ENCODE measurements at places on chromosomes 16 and 17.

DNA sequence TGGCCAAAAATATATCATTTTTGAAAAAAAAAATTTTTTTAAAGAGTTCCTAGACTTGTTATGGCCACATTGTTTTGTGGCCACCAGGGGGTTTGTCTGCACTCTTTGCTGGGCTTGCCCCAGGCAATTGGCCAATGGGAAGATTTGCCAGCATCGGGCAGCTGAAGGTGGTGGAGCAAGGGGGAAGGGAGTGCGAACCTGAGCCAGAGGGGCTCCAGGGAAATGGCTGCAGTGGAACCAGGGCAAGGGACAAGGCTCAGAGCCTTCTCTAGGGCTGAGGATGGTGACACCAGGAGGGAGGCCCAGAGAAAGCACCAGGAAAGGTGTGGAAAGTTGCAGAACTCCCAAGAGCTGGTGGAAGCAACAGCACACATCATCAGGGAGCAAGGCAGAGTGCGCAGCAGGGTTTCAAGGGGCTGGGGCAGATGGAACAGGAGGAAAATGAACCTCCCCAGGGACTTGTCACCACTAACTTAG lies 15.5 kb upstream of the CMIP start:
- peak; percentile 46 for DNase-seq

DNA sequence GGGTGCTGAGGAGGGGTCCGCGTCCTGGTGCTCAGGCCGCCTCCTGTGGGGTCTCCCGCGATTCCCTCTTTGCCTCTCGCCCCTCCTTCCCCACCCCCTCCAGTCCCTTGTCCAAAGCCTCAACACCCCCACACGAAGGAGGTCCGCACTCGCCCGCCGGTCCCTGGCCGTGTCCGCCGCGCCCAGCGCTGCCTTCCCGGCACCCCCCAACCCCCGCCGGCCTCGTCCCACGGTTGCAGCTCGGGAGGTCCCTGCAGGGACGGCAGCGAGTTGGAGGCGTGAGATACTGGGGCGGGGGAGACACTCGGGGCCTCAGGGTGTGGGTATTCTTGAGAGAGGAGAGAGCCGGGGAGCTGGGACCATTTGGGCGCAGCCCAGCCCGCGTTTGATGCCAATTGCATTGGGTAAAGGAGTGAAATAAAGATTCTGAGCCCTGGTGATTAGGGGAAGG lies 468 bp downstream of the FLYWCH2 start:
- no peak for DNase-seq

GRCh38 chr17:65194670-65195334 lies 57.6 kb downstream of the RGS9 start:
- DNase-seq, result no peak

- peak; percentile 27 for DNase-seq
Observed at GRCh38 chr16:31301708-31302400, 42.1 kb downstream of the ITGAM start.

- no peak for DNase-seq
Observed at GRCh38 chr16:27880287-27880686, 183.2 kb downstream of the GSG1L start.

DNA sequence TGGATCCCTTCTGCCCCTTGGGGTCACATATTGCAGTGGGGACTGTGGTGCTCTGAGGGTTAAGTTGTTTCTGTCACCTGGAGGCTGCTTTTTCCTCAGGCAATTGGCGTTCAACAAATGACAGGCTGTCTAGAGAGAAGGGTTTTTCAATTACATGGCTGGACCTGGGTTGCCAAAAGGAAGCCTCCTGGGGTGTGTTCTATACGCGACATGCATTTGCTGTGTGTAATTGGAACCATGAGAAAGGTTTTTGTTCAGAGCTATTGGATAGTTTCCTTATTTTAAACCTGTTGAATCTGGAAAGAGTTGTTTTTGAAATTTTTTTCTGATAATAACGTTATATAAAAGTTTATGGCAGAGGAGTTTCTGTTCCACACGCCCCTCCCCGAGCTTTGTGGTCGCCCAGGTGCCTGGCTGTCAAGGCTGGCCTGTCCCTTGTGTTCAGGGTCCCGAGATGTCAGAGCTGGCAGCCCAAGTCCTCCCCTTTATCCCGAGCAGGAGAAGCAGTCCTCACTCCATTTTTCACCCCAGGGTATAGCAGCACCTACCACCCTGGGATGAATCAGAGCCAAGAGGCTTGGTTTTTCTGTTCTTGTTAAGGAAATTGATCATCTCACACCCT lies 26.1 kb upstream of the ZNF750 start:
- no peak for DNase-seq

DNA sequence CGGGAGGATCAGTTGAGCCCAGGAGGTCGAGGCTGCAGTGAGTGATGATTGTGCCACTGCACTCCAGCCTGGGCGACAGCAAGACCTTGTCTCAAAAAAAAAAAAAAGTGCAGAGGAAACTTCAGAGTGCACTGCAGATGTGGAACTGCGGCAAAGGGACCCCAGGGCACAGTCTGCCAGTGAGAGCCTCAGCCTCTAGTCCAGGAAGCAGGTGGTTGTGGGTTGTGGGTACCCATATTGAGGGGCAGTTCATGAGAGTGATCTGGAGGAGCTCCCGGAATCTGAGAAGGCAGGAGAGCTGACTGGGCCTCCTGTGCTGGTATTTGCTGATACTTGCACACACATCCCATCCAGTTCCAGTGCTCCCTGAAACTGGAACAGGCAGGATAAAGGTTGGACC lies 13.1 kb downstream of the FOXN1 start:
- DNase-seq, result no peak

DNA sequence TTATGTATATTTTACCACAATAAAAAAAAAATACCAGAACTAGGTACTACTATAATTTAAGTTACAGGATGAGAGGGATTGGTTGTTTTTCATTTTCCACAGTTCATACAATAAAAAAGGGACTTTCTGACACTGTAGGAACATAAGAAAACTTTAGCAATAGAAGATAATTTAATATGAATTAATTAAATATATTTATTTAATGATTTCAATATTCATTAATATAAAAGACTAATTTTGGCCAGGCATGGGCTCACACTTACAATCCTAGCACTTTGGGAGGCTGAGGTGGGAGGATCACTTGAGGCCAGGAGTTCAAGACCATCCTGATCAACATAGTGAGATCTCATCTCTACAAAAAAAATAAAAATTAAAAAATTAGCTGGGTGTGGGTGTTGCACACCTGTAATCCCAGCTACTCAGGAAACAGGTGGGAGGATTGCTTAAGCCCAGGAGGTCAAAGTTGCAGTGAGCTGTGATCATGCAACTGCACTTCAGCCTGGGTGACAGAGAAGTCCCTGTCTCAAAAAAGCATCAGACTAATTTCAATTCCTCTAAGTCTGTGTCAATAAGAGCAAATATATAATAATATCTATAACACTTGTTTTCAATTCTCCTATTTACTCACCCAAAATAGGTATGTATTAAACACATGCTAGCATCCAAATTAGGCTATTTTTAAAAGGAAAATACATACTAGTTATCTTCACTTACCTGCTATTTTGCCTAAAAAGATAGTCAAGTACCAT lies 79.6 kb downstream of the BRIP1 start:
- no peak for DNase-seq

DNA sequence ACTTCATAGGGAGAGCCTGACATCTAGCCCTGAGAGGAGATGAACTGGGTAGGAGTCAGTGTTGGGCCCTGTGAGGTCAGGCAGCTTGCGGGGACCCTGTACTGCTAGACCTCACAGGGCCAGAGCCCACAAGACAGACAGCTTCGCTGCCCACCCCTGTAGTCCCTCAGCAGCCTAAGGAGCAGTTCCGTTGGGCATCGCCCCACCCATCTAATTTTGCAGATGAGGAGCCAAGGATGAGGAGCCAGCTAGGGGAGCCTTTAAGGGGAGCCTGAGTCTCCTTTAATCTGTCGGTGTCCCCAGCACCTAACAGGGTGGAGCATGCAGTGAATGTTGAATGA lies 755 bp upstream of the TUFM start:
- DNase-seq, result no peak

- no peak for DNase-seq
Observed at GRCh38 chr17:49327835-49328784, 33.9 kb downstream of the ZNF652 start.

GRCh38 chr17:27413315-27413714 lies 42.9 kb upstream of the KSR1 start:
- no peak for DNase-seq

DNA sequence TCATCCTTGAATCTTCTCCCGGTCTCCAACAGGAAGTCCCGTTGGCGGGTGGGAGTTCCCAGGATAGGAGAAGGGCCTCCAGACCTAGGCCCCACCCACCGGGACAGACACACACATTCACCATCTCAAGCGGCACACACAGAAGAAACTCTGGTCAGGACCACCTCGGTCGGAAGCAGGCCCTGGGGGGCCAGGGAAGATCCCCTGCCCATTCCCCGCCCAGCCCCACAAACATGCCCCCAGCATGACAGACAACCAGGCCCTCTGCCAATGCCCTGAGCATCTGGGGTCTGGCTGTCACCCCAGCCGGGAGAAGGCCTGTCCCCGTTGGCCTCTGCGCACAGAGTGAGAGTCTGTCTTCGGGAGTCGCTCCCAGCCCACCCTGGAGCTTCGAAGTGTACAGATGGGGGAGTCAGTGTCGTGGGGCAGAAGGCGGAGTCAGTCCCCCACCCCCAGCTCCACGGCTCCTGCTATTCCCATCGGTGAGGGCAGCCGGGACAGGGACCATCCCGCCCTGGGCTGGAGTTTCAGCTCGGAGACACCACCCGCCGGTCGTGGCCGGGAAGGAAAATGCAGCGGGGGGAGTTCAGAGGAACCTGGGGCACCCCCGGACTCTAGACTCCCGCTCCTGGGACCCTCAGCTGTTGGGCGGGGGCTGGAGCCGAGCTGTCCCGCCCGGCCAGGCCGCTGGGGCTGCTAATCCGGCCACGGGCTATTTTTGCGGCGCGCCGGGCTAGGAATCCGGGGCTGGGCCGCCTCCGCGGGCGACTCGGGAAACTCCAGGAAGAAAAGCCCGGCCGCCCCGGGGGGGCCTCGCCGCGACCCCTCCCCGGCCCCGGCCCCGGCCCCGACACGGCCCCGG lies 660 bp downstream of the RHBDF1 start:
- peak; percentile 88 for DNase-seq

GRCh38 chr16:4393240-4393600 lies 21.6 kb downstream of the VASN start:
- DNase-seq, result peak; percentile 85

GRCh38 chr16:50644729-50645128 lies 36.4 kb downstream of the SNX20 start:
- peak; percentile 21 for DNase-seq

DNA sequence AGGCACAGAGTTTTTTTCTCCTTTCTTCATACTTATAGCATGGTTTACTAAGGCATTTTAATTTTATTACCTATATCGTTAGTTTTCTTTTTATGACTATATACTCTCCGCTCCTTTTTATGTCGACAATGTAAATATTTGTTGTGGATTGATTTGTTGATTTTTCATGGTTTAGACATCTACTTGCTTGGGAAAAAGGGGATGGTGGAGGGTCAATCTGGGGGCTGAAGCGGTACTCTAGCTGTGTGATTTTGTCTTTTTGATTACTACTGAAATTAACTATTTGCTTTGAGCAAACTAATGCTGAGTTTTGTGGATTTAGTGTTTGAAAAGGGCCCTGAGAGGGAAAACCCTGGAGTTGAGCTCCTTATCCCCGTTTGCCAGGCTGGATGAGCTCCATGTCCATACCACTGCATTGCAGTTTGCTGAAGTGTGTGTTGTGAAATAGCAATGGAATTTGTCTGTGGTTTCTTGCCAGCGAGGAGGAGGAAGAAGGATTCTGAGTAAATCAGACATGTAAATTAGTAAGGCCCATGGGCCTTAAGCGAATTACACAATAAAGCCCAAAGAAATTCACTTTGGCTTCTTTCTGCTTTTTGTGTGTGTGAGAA lies 72.0 kb downstream of the FTO start:
- peak; percentile 83 for DNase-seq

- no peak for DNase-seq
Observed at GRCh38 chr16:4800290-4801041, 2.0 kb downstream of the ROGDI start.

DNA sequence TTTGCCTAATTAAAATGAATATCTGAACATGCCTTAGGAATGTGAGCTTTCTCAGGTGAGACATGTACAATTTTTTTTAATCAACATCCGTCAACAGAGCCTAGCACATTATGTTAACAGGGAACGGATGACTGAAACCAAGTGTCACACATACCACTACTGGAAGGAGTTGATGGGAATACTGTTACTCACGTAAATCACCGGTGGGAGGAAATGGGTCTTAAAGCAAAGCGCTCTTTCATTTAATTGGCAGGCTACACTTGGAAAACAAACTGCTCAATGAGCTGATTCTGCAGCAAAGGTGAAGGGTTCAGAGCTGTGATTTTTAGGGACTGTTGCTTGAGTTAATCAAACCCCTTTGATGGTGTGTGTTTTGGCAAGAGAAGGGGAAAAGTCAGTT lies 4.8 kb downstream of the CPPED1 start:
- no peak for DNase-seq

GRCh38 chr17:28346746-28347246 lies 10.5 kb downstream of the POLDIP2 start:
- no peak for DNase-seq

GRCh38 chr17:57355090-57355859 lies 99.0 kb downstream of the MSI2 start:
- DNase-seq, result no peak

DNA sequence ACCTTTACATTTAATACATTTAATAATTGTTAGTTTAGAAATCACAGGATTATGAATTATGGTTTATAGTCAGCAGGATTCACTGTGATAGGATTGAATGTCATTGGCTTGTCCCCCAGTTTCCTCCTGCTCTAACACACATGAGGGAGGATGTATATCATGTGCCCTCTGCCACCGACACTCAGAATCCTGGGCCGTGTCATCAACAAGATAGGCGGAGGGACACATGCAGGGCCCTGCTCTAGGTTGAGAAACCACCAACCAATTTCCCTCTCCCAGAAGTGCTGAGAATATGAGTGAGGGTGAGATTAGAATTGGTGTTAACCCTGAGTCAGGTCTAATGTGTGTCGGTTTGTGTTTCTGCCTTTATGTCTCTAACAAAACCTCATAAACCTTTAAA lies 85.1 kb downstream of the CES1 start:
- DNase-seq, result no peak

- no peak for DNase-seq
Observed at GRCh38 chr17:6684460-6684783, 28.7 kb downstream of the SLC13A5 start.

- peak; percentile 85 for DNase-seq
Observed at GRCh38 chr17:40331743-40332641, 23.0 kb downstream of the RARA start.

DNA sequence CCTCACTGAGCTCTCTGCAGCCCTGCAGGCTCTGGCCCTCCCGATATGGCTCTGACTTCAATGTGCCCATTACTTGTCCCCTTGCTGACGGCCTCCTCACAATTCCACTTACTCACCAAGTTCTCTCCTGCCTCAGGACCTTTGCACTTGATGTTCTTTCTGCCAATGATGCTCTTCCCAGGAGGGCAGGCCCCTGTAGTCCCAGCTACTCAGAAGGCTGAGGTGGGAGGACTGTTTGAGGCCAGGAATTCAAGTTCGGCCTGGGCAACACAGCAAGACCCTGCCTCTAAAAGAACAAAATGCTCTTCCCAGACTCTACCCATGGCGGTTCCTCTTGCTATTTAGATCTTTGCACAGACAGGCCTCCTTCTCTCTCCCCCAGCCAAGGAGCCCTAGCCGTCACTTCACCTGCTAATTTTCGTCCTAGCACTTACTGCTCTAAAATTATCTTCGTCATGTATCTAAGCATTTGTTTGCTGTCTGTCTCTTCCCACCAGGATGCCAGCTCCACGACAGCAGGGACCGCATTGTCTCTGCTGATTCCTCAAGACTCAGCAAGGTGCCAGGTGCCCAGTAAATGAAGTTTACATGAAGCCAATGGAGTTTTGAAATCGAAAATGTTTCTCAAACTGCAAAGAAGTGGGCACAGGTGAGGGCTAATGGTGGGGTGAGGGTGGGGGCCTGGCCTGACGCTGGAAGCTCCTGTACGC lies 626 bp upstream of the RAI1 start:
- no peak for DNase-seq

Data from A172 (cell line).